T-helper 2 cell (primary cell): ENCODE measurements at places on chromosomes 4 and X.

DNA sequence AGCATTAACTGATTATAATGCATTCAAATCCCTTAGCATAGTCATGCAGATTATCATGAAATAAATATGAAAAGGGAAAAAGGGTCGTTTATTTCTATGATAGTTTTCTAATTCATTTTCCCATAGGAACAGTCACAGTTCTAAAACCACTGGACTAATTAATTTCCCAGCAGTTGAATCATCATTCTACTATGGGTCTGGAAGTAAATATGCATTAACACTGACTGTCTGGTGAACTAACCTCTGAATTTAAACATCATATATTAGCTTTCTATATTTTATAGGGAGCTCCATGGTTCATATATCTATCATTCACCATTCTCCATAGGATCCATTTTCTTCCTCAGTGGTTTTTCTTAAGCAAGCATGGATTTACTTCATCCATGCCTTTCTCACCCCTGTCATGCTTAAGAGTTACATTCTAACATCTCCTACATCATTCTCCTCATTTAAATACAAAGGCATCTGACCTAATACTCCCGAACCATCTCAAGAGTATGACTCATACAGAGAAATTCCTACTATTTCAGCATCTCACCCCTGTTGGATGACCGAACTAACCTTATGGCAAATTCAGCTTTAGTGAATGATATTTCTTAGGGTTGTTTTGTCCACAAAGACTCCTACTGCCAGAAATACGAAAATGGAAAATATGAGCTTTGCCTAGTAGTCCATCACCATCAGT is 198.7 kb upstream of the ADAMTS3 start:
- no peak for DNase-seq

GRCh38 chr4:121076416-121076815 is 4.1 kb upstream of the NDNF start:
- no peak for DNase-seq

DNA sequence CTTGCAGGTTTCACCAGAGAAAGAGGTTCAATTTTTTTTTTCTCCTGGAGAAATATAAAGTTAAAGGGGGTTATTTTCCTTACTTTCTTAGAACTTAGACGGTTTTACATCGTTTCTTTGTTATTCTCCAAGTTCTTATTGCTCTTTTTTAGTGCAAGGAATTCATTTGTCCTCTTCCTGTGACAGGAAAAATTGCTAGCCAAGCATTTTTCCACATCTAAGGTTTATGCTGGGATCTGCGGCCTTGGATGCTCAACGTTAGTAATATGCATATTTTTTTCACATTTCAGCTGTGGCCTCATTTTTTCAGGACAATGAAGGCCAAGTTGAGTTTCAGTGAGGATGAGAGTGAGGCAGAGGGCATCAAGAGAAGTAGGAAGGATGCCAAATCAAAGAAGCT is 948.9 kb downstream of the PCDH19 start:
- no peak for DNase-seq

DNA sequence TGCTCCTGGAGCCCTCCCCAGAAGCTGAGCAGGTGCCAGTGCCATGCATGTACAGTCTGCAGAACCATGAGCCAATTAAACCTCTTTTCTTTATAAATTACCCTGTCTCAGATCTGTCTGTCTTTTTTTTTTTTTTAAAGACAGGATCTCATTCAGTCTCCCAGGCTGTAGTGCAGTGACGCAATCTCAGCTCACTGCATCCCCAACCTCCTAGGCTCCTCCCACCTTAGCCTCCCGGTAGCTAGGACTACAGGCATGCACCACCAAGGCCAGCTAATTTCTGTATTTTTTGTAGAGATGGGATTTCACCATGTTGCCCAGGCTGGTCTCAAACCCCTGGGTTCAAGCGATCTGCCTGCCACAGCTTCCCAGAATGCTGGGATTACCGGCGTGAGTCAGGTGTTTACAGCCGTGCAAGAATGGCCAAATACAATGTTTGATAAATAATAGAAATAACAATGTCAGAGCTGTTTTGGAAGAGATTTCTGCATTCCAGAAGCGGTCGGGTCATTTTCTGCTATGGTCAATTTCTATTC is 68.8 kb downstream of the SLC2A9 start:
- DNase-seq: no peak

- DNase-seq: no peak
These were observed 7.4 kb downstream of the CFAP97 start for GRCh38 chr4:185196437-185196836.

GRCh38 chr4:80136270-80136669 is 61.0 kb upstream of the PRDM8 start:
- no peak for DNase-seq

- DNase-seq: peak; percentile 30
These were observed 1.0 kb downstream of the PDE5A start for GRCh38 chr4:119627267-119628255.

DNA sequence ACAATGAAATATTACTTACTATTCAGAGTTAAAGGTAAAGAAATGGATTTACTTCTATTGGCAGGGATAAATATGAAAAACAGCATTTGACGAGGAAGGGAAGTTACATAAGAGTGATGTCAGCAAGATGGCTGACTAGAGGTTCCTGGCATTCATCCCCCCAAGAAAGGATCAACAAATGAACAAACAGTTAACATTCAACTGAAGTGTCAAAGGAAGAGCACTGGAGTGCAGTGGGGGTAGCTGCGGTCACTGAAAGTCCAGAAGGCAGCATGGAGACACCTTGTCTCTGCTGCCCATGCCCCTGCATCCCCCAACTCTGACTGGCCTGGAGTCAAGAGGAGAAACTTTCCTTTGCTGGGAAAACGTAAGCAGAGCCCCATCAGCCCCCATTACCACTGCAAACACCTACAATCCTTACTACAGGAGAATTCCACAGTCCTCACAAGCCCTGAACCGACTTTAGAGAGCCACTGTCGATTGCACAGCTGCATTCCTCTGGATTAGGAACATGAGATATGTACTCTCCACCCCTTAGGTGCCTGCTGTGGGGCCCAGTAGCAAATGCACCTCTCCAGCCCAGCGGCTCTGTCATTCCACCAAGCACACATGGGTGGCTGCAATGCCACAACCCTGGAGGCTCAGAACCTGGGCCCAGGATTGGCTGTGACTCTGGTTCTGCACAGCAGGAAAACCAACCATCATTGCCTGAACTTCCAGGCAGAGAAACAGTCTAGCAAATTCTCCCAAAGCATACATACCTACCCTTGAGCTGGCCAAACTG is 79.5 kb downstream of the CBR4 start:
- no peak for DNase-seq
